ENCODE measurements at places on chromosomes 13 and 19.

DNA sequence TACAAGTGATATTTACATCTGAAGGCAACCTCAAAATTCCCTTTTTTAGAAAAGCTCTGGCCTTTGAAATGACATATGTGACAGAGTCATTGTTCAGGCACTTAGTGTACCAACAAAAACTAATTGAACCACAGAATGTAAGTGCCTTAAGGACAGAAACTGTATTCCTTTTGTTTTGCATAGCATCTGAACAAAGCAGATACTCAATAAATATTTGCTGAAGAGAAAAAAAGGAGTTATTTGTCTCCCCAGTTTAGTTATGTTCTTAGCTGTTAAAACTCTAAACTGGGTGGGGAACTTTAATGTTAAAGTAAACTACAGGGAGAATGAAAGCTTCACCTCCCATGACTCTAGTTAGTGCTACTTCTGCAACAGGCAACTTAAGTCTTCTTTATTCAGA, 56.8 kb upstream of the KLF5 start:
- DNase-seq: no peak

GRCh38 chr19:45244133-45244794, 943 bp downstream of the EXOC3L2 start:
- DNase-seq: no peak

GRCh38 chr13:109995578-109995977, 209.2 kb upstream of the IRS2 start:
- no peak for DNase-seq

GRCh38 chr13:22238269-22238668, 567.4 kb downstream of the FGF9 start:
- no peak for DNase-seq

GRCh38 chr13:60448907-60449510, 52.0 kb downstream of the TDRD3 start:
- DNase-seq: no peak

- DNase-seq: no peak
These were observed 5.4 kb downstream of the RSPH6A start for GRCh38 chr19:45809643-45810159.

DNA sequence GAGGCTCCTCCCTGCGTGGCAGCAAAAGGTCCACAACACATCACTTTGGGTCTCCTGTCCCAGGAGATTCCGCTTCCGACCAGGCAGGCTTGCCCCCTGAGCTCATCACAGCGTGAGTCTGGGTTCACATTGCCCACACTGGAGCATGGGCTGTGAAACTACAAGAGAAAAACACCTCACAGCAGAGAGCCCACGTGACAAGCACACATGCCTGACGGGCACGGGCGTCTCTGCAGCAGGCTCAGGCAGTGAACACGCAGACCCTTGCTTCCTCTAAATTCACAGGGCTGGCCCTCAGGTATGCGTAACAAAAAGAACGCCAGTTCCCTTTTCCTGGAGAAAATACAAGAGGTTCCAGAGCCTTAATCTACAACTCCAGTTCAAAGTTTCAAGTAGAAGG, 41.9 kb downstream of the RASA3 start:
- no peak for DNase-seq

GRCh38 chr19:34988119-34988518, 12.0 kb upstream of the GRAMD1A start:
- DNase-seq: no peak

GRCh38 chr13:91115776-91116175, 231.7 kb upstream of the MIR17HG start:
- no peak for DNase-seq

DNA sequence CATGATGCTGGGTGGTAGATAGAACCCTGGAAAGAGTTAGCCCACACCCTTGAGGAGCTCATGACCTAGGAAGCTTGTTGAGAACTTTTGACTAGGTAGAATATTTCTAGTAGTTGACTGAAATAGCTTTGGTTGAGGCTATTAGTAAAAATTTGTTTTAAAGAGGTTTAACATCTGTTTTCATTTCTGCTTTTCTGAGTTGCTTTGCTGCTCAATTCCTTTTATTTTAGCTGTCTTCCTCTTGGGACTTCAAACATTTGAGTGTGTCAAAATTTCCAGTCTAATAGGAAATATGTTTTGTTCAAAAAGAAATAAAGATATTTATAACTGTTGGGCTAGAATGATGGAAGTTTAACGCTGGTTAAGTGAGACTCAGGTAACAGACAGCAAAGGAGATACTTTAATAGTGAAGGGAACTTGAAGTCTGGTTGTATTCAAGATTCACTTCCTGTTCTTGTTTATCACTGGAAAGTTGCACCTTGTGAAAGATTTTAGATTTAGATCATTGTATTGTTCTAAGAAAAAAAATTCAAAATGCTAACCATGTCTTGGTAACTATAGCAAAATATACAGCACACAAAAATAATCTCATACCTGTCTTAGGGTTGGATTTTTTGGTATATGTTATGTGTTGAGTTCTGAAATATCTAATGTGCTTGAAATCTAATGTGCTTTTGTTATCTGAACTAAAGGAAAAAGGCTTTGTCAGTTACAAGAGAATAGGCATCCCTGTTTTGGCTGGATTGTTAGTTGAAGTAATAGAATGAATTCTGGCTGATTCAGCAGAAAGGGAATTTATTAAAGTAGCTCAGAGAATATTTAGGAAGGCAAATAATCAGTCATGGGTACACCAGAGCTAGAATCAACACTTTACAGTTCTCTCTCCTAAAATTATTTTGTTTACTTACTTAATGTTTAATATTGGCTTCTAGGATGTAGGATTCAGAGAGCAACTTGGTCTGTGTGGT, 24.4 kb upstream of the GPR18 start:
- DNase-seq: no peak

DNA sequence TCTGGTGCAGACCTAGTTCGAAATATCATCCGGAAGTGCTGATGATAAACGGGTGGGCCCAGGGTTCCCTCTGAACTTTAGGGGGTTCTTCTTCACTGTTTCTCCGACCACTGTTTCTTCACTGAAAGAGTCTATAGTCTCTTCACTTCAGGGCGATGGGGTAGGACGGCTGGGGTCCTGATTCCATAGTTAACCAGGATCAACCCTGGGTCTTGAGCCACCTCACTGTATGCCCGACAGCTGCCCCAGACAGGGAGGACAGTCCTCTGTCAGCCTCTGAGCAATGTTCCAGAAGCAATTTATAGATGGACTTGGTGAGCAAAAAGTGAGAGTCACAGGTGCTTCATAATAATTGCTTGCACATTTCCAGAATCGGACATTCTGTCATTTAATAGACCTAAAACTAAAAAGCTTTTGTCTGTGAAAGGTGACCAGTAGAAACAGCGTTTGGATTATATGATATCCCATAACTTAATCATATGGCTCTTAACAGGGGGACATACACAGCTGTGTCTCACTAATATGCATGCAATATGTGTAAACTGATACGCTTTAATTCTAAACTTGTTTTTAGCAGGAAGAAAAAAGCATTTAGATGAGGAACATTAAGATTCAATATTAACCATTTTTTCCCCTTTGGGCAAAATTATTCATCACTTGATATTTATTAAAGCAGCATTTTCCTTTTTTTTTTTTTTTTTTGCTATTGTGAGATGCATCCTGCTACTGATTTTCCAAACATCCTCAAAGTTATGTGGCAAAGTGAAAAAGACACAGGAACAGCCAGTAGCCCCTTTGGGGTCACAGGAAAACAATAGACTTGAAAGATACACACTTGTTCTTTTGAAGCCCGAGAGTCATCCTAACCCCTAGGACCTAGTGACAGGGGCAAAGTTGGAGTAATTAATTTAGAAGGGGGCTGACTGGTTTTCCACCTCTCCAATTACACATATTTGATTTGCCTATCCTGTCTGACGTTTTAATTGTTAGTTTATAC, 277.0 kb downstream of the ZNF536 start:
- DNase-seq: no peak

GRCh38 chr19:16134510-16134909, 9.0 kb upstream of the HSH2D start:
- no peak for DNase-seq

DNA sequence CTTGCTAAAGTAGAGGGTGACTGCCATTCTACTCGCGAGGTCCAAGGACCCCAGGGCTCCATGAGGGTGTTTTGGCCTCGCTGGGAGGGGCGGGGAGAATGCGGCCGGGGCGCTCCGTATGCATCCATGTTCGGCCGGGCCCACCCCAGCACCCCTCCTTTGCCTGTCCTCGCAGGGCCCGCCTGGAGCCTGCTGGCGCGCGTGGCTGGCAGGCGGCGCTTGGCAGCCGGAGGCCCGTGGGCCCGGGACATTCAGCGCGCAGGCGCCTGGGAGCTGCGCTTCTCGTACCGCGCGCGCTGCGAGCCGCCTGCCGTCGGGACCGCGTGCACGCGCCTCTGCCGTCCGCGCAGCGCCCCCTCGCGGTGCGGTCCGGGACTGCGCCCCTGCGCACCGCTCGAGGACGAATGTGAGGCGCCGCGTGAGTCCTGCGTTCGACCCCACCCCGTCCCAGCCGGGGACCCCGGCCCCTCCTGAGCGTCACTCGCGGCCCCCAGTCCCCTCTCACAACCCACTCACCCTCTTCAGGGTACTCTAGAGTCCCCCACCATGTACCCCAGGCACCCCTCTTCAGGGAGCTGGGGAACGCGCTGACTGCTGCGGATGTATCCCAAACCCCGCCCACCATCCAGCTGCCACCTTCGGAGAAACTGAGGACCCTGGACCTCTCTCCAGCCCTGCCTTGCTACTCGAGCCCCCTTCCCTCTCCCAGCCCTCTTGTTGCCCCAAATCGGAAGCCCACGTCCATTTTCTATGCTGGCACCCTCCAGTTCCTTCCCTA, 4.1 kb downstream of the DLL3 start:
- no peak for DNase-seq
